ENCODE measurements at places on chromosomes 6 and 20.

DNA sequence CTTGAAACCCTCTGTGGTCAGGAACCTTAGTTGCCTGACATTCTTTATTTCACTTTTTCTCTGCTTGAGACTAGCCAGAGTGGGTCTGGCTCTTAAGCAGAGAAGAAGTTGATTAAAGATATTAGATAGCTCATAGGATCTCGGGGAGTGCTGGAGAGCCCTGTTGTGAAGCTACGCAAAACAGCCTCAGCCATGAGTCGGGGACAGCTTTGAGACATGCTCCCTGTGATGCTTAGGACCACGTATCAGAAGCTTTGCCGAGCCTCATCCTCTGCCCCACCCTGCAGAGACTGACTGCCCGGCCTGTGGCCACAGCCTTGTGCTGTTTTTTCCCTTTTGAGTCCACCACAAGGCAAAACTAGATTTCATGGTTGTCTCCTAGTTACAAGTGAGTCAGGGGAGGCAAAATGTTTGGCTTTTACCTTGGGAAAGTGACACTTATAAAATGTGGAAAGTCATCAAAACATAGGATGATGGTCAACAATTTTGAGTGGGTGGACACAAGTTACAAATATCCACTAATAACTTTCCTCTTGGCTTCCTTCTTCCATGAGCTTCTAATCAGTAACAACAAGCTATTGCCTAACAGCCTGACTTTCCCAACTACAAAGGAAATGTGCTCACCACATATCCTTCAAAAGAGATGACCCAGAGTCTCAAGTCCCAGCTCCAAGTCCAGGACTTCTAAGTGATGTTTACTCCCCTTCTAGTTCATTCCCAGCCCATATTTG, 108.4 kb downstream of the JAG1 start:
- peak; percentile 16 for DNase-seq

GRCh38 chr6:29947077-29947980, 5.0 kb downstream of the HLA-A start:
- DNase-seq = no peak

DNA sequence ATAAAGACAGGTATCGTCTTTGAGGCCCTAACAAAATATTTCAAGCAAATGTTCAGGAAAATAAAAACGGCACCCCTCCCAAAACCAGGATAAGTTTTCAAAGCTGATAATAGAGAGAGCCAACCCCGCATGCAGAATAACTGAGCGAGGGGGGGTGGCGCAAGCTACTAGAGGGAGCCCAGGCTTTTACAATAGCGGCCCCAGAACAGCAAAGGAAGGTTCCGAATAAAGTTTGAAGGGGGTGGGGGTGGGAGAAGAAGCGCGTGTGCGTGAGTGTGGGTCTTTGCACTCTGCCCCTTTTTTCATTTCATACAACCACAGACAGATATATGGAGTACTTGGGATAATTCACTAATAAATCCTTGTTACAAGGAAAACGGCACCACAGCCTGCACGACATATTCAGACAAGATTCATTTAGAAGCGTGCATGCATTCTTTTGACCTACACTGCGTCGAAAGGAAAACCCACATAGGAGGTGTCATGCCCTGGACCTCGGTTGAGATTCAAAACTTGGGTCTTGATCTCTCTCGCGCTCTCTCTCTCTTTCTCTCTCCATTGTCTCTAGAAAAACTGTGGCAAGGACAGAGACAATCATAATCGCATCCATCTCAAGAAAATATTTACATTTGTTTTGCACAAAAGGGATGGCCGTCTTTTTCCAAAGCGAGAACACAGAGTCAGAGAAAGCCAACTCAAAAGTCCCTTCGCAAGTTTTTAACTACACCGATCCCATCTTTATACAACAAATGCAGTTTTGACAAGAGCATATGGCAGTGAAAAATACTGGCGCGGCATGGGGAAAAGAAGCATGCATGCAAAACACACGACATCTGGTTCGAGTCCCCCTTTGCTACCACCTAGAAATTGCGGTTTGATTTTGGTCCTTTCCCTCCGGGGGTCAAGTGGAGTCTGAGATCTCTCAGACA, 1.6 kb downstream of the OLIG3 start:
- DNase-seq = no peak

DNA sequence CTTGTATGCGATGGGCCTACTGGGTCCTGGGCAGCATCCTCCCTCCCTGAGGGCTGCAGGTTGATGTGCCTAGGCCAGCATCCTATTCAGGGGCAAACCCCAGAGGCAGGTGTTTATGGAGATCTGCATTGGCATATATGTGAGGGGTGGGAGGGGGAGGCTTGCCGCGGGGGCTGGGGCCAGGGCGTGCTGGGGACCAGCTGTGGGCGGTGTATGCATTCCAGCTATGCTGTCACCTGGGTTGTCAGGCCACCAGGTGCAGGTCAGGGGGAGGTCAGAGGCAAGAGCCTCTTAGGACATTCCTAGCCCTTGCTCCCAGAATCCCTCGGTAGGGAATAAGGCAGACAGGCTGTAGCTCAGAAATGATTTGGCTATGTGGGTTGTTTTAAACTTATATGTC, 11.9 kb downstream of the FOXA2 start:
- DNase-seq = no peak

GRCh38 chr20:33696448-33696847, 10.3 kb upstream of the E2F1 start:
- no peak for DNase-seq

GRCh38 chr6:32086661-32087573, 22.2 kb downstream of the TNXB start:
- DNase-seq = peak; percentile 87

DNA sequence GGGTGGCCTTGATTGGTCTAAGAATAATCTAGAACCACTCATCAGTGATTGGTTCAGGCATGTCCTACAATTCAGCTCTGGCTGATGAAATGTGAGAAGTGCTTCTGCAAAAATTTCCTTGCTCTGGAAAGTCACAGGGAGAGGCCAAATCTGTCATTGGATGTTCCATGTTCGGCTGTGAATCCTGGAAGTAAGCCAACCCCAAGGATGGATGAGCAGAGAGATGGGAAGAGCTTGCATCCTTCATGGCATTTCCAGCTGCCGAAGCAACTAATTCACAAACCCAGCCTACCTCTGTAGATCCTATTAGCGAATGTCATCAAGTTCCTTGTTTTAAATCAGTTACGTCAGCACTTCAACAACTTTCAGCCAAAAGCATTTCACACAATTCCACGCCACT, 187.2 kb upstream of the SOX4 start:
- no peak for DNase-seq
